ENCODE measurements at places on chromosomes 3 and 15.

DNA sequence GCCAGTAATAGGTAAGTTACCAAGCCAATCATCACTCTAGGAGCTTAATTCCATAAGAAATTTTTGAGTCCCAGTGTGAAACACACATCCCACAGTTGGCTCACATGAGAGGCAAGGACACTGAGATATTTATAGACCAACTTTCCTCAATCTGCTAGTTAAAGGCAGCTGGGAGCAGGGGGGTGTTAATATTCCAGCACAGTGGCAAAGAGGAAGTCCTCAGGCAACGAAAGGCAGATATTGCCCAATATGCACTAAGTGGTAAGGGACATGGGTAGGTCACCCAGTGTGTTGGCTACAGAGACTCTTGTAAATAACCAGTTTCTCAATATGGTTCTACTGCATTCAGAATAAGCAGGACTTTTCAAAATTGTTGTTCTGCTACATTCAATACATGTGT lies 61.0 kb downstream of the TOP2B start:
- no peak for DNase-seq

GRCh38 chr3:124513610-124513997 lies 216.6 kb upstream of the UMPS start:
- no peak for DNase-seq

- DNase-seq: no peak
Measured at GRCh38 chr15:100249096-100249815, 92.5 kb downstream of the ADAMTS17 start.

- no peak for DNase-seq
Measured at GRCh38 chr3:43413676-43414368, 127.5 kb downstream of the SNRK start.

DNA sequence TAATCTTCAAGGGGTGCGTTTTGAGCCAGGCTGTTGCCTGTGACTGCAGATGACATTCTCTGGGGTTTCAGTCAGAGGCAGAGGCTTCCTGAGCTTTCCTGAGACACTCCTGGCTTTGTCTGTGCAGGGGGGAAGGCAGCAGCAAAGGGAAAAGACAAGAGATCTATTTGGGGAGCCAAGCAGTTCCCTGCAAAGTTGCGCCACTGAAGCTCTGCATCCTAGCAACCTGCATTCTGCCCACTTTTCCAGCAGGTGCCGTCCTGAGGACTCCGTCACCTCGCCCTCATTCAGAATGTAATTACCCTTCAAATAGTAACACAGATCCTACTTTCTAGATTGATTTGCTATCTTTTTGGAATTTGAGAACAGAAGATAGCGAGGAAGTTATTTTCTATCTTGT lies 1.9 kb upstream of the TMEM158 start:
- no peak for DNase-seq

DNA sequence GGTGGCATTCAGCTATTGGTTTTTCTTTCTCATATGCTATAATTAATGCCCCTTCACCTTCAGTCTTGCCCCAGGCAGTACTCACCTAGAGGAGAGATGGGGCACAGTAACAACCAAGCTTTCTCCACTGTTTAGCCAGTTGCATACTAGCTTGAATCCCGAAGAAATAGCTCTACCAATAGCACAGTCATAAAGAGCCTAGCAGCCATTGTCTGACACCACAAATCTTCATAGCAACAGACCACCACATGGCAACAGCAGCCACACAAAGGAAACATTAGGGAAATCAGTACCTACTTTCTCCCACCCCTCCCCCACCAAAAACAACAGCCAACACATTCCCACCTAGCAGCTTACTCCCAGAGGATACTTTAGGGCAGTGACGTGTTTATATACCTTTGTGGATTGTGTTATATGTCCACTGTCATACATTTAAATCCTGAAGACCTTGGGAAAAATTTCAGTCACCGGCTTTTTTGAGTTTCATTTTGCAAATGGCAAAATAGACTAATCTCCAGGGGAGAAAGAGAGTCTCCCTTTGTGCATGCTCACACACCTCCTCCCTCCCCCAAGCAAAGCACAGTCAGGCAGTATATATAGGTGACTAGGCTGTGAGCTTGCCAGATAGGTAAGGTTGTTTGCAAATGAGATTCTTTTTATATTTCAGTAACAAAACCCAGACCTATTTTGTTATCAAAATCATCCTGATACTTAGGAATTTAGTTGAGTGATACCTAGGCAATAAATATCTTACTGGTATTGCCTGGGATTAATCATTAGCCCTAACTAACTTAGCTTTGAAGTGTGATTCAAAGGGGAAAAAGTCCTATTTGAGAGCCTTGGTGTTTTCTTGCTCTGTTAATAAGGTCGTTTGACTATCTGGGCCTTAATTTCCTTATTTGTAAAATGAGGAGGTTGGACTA lies 140.6 kb downstream of the RBPMS2 start:
- DNase-seq: no peak

- DNase-seq: peak; percentile 54
Measured at GRCh38 chr3:151203051-151203420, at the start of gene GPR171. TSS of gene GPR171 (minus strand) at chr3:151203216. CDS start at chr3:151199386, 3,830 bp downstream.

DNA sequence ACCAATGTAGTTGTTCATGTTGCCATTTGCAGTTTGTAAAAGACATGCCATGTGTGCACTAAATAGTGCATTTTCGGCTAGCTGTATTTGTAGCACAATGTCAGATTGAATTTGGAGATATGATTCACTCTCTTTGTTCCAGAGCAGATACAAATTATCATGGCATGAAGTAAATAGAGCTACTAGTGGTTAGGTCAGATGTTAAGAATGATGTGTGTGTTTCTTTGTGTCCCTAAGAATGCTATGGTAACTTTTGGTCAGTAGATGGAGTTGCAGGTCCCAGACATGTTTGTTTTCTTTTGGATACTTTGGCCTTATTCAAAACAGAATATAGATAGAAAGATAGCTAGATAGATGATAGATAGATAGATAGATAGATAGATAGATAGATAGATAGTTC lies 595.8 kb downstream of the NLGN1 start:
- DNase-seq: no peak

GRCh38 chr3:98730338-98730737 lies 32.8 kb upstream of the ST3GAL6 start:
- no peak for DNase-seq

DNA sequence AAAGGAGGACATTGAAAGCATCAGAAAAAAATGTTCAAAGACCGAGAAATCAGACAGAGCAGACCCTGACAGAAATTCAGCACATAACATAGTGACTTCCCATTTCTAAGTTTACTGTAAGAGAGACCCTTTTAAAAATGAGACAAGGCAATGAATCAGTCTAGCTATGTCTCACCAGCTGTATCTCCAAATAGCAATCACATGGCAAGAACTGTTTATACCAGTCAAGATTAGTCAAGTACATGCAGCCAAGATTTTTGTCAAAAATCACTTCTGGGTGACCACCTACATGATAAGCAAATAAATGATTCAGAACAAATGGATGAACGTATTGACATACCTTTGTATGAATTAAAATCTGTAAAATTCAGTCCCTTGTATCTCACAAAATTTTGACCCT lies 138.0 kb downstream of the DTWD1 start:
- DNase-seq: no peak

DNA sequence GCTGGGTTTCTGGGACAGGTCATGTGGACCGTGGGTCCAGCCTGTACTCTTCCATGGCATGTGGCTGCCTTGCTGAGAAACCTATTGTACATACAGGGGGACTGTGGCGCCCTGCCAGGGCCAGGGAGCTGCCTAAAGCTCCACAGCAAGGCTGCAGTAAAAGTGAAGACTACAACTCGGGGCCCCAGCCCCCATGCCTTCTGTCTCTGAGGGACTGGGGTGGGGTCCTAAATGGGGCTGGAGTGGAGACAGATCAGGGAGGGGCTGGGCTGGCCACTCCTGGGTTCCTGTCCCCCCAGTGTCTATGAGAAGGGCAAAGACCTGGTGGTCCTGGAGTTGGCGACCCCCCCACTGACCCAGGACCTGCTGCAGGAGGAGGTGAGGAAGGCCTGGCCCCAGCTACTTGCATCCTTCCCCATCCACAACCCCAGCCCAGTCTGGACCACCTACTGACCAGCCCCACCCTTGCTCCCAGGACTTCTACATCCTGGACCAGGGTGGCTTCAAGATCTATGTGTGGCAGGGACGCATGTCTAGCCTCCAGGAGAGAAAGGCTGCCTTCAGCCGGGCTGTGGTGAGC lies 7.3 kb downstream of the VILL start:
- no peak for DNase-seq

GRCh38 chr3:193960487-193961274 lies 175.3 kb upstream of the HES1 start:
- DNase-seq: no peak

DNA sequence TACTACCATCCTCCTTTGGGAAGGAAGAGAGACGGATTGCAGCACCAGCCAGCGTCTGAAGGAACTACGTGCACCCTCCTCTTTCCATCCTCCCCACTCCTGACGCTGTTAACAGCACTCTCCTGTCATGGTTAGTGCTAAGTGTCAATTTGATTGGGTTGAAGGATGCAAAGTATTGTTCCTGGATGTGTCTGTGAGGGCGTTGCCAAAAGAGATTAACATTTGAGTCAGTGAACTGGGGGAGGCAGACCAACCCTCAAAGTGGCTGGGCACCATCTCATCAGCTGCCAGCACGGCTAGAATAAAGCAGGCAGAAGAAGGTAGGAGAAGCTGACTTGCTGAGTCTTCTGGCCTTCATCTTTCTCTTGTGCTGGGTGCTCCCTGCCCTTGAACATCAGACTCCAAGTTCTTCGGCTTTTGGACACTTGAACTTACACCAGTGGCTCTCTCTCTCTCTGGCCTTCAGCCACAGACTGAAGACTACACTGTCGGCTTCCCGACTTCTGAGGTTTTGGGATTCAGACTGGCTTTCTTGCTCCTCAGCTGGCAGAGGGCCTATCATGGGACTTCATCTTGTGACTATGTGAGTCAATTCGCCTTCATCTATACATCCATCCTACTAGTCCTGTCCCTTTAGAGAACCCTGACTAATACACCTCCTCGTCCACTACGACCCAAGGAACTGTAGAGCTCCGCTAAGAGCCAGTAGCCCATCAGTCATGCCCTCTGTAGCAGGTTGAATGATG lies 128.2 kb upstream of the HES1 start:
- no peak for DNase-seq

DNA sequence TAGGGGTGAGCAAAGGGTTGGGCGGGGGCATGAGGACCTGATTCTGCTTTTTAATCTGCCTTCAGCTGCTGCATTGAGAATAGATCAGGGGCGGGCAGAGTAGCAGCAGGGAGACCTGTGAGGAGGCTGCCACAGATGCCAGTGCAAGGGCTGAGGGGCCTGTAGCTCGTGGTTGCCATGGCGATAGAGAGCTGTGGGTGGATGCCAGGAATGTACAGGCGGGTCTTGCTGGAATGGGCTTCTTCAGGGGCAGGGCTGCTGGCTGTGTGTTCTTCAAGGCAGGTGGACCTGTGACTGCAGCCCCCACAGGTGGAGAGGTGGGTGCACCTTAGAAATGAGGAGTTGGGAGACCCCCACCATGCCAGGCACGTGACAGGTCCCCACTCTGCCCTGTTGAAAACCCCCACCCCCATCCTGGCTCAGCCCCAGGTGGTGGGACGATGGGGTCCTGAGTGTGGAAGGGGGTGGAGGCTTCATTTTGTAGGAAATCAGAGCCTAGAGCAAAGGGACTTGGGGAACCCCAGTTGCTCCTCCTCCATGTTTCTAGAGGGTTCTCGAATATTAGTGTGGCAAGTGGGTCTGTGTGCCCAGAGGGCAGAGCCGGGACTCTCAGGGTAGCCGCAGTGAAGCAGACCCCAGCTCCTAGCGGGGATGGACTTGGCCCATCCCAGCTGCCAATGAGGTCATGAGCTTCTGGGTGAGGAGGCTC lies 38.3 kb downstream of the SLC6A6 start:
- DNase-seq: no peak

DNA sequence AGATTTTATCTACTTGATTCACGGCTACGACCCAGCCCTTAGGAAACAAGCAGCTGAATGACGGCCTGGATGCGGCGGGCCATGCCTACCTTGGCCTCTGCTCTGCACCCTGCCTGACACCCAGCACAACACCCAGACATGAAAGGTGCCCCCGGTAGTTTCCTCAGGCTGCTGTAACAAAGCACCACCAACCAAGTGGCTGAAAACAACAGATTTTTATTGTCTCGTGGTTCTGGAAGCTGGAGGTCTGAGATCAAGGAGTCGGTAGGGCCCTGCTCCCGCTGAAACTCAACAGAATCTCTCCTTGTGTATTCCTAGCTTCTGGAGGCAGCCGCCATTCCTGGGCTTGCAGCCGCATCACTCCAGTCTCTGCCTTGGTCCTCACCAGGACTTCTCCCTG lies 111.7 kb downstream of the ADCY5 start:
- no peak for DNase-seq

DNA sequence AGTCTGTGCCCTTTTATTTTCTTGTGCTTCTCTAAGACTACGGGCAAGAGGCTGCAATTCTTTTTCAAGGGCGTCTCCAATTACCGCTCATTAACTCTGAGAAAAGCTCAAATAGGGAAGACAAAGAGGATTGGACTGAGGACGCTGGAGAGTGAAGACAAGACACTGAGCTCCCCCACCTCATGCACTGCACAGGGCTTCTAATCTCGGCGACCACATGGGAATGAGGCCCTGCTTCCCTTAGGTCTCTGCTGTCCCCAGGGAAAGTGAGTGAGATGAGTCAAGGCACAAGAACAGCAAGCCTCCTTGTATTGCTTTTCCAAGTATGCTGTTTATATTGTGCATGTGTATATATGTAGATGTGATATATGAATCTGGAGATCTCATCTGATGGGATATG lies 392.2 kb upstream of the CFAP20DC start:
- DNase-seq: no peak

- no peak for DNase-seq
Measured at GRCh38 chr15:94412979-94413746, 181.8 kb downstream of the MCTP2 start.

DNA sequence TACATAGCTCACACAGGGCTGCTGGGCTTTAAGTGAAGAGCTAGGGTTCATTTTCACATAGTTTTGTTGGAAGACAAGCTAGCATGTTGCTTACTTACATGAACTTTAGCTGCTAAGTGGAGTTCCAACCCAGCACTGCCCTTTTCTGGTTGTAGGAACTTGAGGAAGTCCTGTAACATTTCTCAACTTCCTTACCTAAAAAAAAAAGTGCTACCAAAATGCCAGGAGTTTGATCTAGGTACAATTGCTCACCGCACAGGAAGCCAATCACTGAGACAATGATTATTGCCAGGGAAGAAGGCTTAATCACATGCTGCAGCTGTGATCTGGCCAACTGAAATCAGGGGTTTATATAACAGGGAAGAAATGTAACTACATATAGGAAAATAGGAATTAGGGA lies 52.8 kb downstream of the IL12A start:
- DNase-seq: no peak

DNA sequence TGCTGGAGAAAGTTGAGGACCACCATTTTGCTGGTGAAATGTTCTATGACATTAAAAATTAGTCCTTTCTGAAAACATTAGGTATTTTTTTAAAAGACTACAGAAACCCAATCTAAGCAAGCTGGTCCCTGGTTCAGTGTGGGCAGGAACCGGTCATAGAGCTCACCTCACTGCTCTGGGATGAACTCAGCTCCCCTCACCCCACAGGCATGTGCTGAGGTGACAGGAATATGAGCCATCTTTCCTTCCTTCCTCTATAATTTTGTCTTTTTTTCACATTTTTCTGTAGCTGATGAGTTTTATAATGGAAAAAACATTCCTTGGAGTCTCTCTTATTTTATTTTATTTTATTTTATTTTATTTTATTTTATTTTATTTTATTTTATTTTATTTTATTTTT lies 8.2 kb upstream of the LRRC15 start:
- DNase-seq: no peak

GRCh38 chr15:45205192-45205591 lies 17.4 kb upstream of the SHF start:
- DNase-seq: peak; percentile 34

GRCh38 chr3:132037581-132037980 lies 2.8 kb upstream of the CPNE4 start:
- no peak for DNase-seq

- no peak for DNase-seq
Measured at GRCh38 chr15:23538648-23539047, 26.8 kb upstream of the MKRN3 start.
